NB4 (cell line): ENCODE measurements at places on chromosomes 3 and 15.
A peak's percentile ranks its signal among the peaks of the same experiment; 100 is the strongest.

DNA sequence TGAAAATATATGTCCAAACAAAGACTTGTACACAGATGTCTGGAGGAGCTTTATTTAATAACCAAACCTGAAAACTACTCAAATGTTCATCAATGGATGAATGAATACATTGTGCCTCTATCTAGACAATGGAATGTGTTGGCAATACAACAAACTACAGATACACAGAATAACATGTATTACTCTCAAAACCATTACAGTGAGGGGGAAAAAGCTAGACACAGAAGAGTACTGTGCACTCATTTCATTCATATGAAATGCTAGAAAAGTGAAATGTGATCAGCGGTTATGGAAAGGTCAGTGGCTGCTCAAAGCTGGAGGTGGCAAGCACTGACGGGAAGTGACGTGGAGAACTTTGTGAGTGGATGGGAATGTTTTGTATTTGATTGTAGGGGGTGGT lies 13.2 kb downstream of the STOML1 start:
- DNase-seq = no peak

GRCh38 chr3:152961323-152961722 lies 126.4 kb downstream of the P2RY1 start:
- peak; percentile 28 for DNase-seq

GRCh38 chr3:132222868-132223538 lies 94.2 kb upstream of the ACP3 start:
- DNase-seq = no peak

DNA sequence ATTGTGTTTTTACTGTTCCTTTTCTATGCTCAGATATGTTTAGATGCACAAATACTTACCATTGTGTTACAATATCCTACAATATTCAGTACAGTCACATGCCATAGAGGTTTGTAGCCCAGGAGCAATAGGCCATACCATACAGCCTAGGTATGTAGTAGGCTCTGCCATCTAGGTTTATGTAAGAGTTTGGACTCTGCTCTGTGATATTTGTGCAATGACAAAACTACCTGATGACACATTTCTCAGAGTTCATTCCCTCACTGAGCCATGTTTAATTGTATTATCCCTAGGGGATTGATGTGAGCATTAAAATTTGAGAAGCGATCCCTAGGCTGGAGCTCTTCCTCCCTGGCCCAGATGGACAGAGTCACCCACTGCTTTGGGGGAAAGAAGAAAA lies 270.0 kb upstream of the PROK2 start:
- no peak for DNase-seq

DNA sequence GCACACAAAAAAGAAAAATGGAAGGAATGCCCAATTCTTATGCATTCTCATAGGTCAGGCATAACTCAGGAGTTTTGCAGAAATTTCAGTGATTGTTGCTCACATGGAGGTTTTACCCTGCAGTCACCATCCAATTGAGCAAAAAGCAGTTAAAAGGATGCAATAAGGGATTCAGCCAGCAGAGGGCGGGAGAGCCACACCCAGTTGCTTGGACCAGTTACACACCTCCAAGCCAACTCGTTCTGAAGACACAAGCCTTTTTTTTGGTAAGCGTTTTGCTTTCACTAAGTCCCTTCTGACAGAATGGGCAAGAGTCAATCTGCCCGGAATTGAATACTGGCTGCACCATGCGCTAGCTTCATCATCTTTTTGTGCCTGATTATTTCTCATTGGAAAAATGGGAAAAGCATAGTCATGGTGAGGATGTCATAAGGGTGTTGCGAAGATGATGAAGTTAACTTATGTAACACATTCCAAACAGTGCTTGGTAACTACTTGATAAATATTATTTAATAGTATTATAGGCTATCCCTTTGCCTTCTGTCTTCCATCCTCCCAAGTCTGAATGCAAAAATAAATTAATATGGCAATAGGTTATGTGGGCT lies 154.4 kb upstream of the SGO1 start:
- peak; percentile 70 for DNase-seq

DNA sequence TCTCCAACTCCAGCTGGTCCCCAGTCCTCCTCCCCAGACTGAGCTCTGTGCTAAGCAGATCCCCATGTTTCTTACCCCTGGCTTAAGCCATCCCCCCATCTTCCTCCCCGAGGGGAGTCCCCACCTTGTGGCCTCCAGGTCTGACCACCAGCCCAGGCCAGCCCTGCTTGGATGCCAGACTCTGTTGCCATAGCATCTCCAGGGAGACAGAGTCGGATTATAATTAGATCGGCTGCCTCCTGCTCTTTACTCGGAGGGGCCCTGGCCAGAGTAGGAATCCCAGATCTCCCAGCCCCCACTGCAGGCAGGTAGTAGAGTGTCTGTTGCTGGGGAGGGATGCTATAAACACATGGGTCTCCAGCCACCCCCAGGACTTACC lies 2.4 kb downstream of the KLHDC8B start:
- no peak for DNase-seq

- no peak for DNase-seq
Observed at GRCh38 chr3:147757866-147758265, 348.7 kb downstream of the ZIC1 start.

GRCh38 chr3:120864541-120864940 lies 43.5 kb upstream of the STXBP5L start:
- no peak for DNase-seq

DNA sequence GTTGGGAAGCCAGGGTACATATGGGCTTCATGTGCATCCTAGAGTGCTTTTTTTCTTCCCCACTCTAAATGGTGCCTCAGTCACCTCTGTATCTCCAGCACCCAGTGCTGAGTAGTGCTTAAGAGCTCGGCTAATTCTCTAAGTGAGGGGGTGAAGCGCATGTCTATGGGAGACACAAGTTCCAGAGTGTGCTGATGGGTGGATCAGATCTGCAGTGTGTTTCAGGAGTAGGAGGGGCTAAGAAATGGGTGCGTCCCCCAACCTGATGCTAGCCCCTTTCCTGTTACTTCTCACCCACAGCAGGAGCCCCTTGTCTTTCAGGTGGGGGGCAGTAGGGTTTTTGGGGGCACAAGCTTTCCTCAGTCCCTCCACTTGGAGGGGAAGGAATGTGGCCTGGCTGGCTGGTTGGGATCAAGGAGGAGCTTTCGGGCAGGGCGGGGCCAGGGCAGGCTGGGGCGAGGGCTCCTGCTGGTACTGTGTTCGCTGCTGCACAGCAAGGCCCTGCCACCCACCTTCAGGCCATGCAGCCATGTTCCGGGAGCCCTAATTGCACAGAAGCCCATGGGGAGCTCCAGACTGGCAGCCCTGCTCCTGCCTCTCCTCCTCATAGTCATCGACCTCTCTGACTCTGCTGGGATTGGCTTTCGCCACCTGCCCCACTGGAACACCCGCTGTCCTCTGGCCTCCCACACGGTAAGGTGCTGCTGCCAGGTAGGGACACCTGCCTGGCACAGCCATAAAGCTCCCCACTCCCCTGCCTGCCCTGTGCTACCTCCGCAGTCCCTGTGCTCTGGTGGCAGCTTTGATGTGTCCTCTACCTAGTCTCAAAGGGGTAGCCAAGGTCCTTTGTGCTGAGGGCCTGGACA lies at the start of gene IL17RE:
Gene IL17RE, plus strand, starts transcription at position 477 of the 866 bp plus-strand sequence. Its CDS starts 85 bp downstream, at position 562.
- peak; percentile 80 for DNase-seq

DNA sequence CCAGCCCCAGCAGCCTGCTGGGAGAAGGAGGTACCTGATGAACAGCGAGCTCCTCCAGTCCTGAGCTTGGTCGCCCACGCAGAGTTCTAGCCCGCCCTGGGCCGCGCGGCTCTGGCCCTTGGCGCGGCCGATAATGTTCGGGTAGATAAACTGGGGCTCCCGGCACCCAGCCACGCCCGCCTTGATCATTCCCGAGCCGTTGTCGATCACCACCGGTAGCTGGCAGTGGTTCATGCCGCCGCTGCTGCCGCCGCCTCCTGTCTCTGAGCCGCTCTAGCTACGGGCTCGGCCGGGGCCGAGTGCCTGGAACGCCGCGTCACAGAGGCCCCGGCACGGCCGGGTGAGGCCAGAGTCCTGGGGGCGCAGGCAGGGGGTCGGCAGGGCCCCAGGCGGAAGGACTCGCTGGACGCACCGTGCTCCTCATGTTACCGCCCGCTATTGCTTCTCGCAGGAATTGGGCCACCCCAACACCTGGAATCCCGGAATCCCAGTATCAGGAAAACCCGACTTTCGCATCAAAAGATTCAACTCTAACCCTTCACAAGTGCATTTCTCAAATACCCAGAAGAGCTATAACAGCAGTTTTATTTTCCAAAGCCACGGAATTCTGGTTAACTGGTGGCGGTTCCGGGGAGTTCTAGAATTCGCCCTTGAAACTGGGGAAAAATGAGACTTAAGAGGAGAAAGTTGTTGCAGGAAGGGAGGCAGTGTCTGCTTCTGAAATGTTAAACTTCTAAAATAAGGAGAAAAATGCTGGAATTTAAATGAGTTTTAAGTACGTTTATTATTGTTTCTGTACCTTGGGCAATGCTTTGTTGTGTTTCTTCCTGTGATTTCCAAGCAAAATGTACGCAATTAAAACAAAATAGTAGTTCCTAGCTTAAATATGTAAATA lies at the start of gene ACTRT3:
Gene ACTRT3, minus strand, starts transcription at position 275 of the 895 bp plus-strand sequence. Its CDS starts 41 bp downstream, at position 234.
- DNase-seq = peak; percentile 11

- DNase-seq = no peak
Observed at GRCh38 chr15:66484539-66485112, 12.9 kb downstream of the SNAPC5 start.

DNA sequence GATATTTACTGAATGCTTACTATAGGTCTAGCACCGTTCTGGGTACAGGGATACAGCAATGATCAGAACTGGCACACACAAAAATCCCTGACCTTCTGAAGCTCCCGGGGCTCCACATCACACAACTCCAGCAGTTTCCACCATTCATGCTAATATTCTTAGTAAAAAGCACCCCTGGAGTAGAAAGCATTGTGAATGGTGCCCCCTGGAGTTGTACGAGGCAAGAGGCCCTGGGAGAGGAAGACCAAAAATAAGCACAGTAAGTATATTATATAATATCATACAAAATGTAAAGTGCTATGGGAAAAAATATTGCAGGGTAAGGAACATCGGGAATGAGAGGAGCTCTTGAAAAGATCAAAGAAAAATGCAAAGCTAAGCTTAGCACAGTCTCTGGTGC lies 790 bp upstream of the SRGAP3 start:
- DNase-seq = peak; percentile 43

- DNase-seq = no peak
Observed at GRCh38 chr15:45606841-45607240, 19.7 kb downstream of the BLOC1S6 start.

- peak; percentile 34 for DNase-seq
Observed at GRCh38 chr15:39497759-39498565, 82.9 kb upstream of the THBS1 start.

DNA sequence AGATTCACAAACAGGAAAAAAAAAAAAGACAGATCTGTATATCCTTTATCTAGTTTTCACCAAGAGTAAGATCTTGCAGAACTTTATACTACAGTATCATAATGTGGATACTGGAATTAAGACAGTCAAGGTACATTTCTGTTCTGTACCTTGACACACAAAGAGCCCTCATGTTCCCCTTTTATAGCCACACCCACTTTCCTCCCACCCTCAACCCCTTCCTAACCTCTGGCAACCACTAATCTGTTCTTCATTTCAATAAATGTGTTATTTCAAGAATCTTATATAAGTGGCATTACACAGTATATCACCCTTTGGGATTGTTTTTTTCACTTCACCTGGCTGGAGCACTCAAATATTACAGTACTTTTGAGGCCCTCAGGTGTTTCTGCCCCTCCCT lies 3.6 kb upstream of the RAB6B start:
- peak; percentile 66 for DNase-seq

DNA sequence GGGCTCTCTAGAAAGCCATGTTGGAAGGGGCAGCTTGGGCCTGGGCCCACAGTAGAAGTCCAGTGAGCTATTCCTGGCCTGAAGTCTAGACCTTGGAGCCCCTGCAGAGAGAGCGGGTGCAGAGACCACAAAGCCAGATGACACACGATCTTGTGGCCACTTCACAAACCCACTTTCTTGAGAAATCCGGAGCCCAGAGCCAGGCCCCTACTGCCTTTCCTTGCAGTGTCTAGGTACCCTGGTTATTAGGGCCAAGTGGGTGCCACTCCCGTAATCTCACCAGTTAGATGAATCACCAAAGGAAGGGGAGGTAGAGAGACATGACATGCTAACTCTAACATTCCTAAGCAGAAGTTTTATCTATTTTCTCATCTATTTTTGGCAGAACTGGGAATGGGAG lies 72.5 kb upstream of the ADAMTSL3 start:
- DNase-seq = peak; percentile 39

DNA sequence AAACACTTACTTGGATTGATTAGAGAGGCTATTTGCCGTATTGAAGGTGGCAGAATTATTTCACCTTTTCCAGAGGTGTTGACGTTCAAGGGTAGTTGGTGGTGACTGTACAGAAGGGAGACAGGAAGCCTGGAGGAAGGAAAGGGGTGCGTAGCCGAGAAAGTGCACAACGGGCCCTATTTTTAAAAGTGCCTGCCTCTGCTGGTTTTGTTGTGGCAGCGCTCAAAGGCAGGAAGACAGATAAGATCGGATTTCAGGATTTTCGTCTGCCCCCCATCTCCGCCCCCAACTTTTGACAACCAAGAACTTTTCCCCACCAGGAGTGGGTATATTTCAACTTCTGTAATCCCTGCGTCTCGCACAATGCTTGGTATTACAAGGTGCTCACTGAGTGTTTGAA lies 38.5 kb downstream of the SMAD3 start:
- DNase-seq = no peak

DNA sequence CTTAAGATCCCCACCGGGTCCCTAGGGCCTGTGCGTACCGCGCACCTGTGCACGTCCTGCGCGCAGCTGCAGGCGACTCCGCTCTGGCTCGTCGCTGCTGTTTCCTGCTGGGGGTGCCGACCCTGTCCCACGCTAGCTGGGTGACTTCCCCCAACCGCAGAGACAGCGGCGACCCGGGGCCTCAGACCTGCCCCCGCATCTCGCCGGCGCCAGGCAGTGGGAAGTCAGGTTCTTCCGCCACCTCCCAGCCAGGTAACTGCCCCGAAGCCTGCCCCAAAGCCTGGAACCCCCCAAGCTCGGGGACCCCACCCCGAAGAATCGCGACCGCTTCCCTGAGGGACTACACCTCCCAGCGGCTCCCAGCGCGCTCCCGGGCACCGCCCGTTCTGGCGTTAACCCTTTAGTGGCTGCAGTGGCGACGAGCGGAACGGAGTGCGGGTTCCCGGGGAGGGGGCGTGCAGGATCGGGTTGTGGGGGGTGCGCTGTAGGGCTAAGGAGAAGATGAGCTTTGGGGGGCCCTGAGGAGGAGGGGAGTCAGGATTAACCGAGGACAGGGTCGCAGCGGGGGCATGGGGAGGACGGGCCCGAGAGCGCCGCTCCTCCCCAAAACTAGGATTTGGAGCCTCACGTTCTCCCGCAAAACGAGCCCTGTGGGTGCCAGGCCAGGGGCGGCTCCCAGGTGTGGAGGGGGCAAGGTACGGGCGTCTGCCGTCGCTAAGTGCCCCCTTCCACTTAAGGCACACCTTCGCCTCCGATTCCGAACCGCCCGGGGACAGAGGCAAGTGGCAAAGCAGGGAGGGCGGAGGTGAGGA lies 589 bp downstream of the NEIL1 start:
- no peak for DNase-seq

GRCh38 chr3:187066228-187066995 lies 72.9 kb downstream of the RPL39L start:
- DNase-seq = peak; percentile 65
